ENCODE measurements at places on chromosomes 11 and 22. TPM values are rescaled to one million over a fixed set of nuclear protein-coding genes. Genes with fewer than 3 reads are reported as not detected.

The UBQLNL gene
- not detected for total RNA-seq

The TRIM48 gene
- total RNA-seq = 0.43 TPM

The MPPED2 gene
- total RNA-seq = not detected

The APOBEC3A gene
- total RNA-seq = not detected

The CASTOR1 gene
- total RNA-seq = 11.3 TPM

The SPI1 gene
- not detected for total RNA-seq

The MRGPRX2 gene
- not detected for total RNA-seq

The FAM111B gene
- not detected for total RNA-seq

The LDHAL6A gene
- total RNA-seq = not detected

The GLYAT gene
- total RNA-seq = not detected

The BCO2 gene
- 1.1 TPM for total RNA-seq
